Stimulated activated CD4-positive, alpha-beta T cell treated with anti-CD3 and anti-CD28 coated beads, Interleukin-1b, Interleukin-23, amount 100 ng/mL, for 1 hour (primary cell): ENCODE measurements at places on chromosomes 11 and 22.

DNA sequence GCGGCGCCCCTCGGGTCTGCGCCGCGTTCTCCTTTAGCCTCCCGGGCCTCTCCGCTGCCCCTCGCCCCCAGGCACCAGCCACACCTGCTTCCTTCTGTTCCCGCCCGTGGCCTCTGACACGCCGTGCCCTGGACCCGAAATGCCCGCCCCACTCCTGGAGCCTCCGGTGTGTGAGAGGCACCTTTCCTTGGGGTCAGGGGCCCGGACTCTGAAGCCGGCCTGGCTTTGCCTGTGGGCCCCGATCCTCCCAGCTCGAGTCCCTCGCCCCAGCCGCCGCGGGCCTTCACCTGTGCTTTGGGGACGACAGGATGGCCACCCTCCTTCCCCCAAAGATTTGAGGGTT, 661 bp upstream of the CDPF1 start:
- no peak for DNase-seq

- no peak for DNase-seq
Measured at GRCh38 chr11:1194231-1194976, 28.5 kb upstream of the MUC5B start.

- no peak for DNase-seq
Measured at GRCh38 chr11:44011797-44012196, 36.0 kb upstream of the ACCSL start.

DNA sequence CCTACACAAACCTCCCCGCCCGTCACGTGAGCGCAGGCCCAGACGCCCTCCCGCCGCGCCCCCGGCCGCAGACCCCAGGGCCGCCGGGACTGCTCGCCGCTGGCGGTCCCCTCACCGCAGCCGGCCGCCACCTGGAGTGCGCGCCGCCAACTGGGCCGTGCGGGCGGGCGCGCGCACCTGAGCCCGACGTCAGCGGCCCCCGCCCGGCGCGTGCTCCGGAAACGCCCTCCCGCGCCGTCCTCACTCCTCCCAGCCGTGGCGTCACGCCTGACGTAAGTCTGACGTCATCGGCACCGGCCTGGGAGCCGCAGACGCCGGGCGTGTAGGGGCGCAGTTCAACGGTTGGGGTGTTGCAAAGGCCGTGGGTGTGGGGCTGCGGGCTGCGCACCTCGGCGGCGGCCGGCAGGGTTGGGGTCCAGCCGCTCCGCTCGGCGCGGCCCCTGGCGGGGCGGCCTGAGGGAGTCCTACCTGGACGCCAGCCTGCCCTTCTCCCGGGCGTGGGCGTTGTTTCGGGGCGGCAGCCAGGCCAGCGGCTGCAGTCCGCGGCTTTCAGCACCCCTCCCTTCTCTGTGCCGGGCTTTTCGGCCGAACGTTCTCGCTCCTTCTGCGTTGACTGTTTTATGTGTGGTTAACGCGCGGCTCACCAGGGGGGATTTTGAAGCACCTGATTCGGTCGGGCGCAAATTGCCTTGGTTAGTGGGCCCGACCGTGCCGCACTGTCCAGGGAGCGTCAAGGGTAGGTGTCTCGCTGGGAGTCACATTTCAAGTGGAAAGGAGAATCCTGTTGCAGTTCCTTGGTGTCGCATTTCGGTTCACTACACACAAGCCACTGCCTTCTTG, at the start of gene JOSD1:
TSS of gene JOSD1 (minus strand) at position 155 of the 840 bp plus-strand sequence. CDS start 956 bp downstream, outside the sequence.
- DNase-seq: peak; percentile 92

GRCh38 chr22:19696504-19697276, 17.6 kb upstream of the SEPTIN5 start:
- no peak for DNase-seq

- DNase-seq: no peak
Measured at GRCh38 chr11:78525720-78526119, 48.9 kb downstream of the NARS2 start.
